ENCODE measurements at places on chromosomes 7 and 10.
A peak's percentile ranks its signal among the peaks of the same experiment; 100 is the strongest.

- peak; percentile 10 for DNase-seq
Observed at GRCh38 chr10:108469940-108470339, 1305.4 kb upstream of the SORCS1 start.

DNA sequence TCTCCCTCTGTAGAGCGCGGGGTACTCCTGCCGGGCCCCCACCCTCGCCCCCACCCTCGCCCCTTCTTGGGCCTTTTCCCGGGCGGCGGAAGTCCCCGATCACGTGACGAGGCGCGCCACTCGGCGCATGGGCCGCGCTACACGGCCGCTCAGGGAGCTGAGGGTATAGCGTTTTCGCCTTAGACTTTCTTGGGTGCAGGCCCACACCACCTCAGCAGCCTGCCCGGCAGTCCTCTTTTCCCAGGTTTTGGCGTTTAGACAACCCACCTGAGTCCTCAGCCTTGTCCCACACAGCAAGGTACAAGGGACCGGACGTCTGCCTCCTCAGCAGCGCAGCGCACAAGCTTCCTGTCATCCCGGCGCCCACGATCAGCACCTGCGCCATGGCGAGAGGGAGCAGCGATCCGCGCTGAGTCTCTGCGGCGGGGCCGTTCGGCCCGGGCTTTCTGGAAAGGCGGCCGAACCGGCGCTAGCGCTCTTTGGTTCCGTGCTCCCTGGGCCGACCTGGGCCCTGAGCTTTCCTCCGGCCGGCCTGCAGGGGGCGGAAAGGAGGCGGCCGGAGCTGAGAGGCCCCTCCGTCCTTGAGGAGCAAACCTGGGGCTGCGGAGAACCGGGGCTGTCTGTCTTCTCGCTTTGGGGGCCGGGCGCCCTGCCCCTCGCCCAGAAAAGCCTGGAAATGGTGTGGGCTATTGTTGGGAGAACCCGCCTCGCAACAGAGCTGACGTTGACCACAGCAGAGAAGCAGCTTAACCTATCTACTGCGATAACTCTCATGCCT lies at the start of gene RNLS:
Gene RNLS (minus strand): TSS at position 513 of the 778 bp plus-strand sequence.
- DNase-seq, result peak; percentile 52

- DNase-seq, result no peak
Observed at GRCh38 chr10:46234431-46235060, 52.3 kb upstream of the ANTXRL start.

DNA sequence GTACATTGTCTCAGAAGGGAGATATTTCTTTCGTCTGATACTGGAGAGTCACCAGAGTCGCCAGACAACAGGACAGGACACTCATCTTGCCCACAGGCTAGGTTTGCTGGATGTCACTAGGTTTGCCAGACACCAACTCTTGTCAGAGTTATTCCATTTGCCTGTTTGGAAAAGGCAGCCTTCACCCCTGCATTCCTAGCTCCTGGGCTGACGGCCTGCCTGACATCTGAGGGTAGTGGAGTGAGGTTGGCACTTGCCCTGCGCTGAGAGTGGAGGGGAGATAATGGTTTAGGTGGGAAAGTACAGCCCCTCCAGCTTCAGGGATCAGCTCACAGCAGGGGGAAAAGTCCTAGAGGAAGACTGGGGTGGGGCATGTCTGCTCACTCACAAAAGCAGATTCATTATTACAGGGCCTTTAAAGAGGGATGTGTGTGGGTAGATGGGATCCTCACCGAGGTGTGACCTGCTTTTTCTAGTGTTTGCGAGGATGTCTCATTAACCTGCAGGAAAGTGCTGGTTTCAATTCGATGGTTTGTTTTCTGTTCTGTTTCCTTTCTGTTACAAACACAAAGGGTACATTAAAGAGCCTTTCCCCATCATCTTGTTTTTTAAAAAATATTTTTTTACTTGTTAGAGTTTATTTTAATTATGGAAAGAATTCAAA lies 79.3 kb upstream of the TNS3 start:
- DNase-seq, result no peak

GRCh38 chr7:117955046-117955445 lies 81.8 kb upstream of the CTTNBP2 start:
- DNase-seq, result no peak

DNA sequence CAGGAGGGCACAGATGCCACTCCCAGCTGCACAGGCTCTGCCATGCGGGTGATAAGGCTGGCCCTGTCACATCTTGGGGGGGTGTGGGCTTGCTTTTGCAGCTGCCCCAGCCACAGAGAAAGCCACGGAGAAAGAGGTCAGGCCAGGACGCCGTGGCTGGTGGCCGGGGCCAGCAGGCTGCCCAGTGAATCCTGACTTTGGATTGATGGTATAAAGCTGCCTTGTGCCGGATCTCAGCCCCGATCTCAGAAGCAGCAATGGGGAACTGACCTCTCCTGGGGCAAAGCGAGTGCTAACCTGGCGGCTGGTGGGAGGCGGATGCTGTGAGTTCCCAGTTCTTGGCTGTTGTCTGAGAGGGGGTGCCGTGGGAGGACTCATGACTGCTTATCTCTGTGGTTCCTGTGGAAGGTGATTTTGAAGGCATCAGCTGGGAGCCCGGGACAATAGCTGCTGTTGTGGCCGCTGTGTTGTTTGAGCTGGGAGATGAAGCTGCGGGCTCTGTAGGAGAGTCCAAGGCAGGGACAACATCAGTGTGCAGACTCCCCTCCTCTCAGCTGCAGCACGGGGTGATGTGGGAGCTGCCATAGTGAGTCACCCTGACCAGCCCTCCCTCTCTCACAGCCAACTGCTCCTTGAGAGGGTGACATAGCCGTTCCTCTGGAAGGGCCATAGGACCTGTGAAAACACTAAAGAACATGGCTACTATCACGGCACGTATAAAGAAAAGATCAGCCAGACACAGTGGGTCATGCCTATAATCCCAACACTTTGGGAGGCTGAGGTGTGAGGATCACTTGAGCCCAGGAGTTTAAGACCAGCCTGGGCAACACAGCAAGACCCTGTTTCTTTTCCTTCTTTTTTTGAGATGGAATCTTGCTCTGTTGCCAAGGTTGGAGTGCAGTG lies 17.0 kb downstream of the IL15RA start:
- DNase-seq, result peak; percentile 34

- DNase-seq, result no peak
Observed at GRCh38 chr7:91043924-91044645, 220.1 kb upstream of the FZD1 start.

DNA sequence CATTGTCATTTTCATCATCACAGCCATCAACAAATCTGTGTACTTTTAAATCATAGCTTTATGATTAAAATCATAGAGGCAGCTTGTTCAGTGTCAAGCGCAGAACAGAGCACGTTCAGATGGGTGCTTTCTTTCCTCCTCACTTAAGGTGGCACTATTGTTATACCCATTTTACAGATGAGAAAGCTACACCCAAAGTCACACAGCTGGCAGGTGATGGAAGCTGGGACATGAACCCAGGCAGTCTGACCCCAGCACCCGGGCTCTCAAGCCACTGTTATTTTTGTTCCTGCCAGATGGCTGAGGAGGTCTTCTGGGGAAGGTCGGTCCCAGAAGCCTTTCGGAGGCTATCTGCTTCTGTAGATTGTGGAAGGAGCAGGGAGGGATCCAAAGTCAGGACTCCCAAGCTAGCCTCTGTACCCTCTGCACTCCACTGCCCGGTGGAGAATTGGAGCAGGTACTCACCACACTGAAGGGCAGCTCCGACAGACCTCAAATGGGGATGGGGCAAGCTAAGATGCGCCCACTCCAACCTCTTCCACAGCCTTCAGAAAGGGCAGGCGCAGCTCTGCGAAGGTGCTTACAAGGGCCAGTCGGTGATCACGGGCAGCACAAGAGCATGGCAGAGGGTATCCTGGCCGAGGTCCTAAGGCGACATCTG lies 610 bp downstream of the AVPI1 start:
- peak; percentile 25 for DNase-seq

- no peak for DNase-seq
Observed at GRCh38 chr7:139183251-139183650, 47.8 kb upstream of the UBN2 start.

DNA sequence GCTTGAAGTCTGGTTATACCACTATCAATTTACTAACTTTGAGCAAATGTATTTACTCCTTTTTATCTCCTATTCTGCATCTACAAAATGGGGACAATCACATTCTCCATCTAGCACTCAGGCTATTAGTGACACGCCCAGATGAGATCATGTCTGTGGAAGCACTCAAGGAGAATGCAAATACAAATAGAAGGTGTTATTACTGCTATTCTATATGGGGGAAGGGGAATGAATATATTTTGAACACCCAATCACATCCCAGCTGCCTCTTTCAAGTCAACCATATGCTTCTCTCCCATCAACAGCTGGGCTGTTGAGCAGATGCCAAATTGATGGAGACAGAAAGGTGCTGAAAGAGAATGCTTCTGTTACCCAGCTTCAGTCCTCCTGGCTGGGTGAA lies 23.5 kb downstream of the SGMS1 start:
- no peak for DNase-seq

DNA sequence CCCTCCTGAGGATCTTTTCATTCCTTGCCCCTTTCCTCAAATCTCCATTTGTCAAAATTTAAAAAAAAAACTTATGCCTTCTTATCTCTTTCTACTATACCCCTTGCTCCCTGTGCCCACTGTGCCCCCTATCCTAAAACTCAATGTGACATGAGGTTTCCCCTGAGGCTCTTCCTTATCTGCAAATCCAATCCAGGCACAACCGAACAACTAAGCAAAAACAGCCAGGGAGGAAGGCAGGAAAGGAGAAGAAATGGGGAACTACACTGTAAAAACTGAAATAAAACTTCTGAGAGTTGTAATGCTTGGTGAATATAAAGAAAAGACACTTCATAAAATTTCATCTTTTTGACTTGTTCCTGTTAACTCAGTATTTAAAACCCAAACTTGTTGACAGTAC lies 54.2 kb downstream of the CRPPA start:
- DNase-seq, result no peak

DNA sequence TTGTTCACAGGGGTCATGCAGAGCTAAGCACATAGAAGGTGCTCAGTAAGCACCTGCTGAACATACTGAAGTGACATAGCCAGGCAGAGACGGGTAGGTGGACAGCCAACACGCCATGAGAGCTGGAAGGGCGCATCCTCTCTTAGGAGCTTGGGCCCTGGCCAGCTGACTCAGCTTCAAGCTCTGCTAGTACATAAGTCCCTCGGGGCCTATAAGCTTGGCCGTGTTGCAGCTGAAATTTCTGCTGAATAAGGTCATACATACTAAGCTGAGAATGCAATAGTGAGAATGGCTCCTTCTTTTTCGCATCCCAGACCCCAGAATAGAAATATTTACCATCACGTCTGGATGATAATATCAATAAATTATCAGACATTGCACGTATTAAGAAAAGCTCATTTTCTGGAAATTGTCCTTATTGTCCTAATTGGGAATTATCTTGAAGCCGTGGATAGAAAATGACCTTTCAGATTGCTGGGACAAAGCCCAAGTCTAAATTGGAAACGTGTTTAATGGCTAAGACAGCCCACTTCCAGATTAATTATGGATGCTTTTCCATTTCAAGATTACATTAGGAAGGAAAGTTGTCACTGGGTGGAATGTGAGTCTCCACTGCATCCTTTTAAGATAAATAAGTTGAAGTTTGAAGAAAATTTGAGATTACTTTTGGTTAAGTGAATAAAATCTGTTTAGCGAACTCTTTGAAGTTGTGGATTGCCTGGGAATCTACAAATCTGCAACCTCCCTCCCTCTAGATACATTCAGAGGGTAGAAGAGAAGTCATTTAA lies 287.1 kb upstream of the C7orf33 start:
- peak; percentile 40 for DNase-seq

DNA sequence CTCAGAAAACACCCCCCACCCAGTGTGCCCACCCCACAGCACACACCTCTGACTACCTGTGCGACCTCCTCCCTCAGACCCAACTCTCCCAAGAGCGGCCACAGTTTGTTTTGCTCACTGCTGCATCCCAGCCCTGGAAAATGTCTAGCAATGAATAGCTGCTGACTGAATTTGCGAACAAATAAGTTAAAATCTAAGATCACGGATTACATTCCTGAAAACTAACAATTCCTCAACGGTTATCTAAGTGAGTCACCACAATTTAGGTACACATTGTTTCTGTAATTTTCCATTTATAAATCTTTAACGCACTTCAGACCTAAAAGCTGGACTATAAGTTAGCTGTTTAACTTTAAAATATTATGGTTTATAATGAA lies 235.2 kb downstream of the ZMYND11 start:
- no peak for DNase-seq

GRCh38 chr10:117970962-117971361 lies 75.8 kb downstream of the RAB11FIP2 start:
- DNase-seq, result no peak

- no peak for DNase-seq
Observed at GRCh38 chr7:96503597-96503996, 181.7 kb upstream of the SLC25A13 start.

DNA sequence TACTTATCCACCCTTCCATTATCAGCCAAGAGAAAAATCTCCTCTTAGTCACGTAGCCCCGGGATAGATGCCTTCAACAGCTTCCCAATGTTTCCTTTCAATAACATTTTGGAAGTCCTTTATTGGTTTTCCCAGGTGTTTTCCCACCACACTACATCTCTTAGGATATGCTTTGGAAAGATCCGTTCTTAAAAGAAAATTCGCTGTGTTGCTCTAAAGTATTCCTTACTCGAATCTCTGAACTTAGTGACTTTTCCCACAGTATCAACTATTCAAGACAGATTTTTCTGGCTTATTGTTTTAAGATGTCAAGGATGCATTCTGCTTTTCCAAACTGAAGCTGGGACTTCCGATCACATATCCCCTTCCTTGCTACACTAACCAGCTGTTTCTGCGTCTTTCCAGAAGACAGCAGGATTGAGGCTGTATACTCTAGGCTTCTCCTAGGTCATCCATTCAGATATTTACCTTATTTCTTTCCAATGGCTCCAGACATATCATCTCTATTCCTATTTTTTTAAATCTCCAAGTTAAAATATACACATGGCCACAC lies 36.5 kb upstream of the SVIL start:
- no peak for DNase-seq

- no peak for DNase-seq
Observed at GRCh38 chr10:130233426-130233825, 97.2 kb downstream of the GLRX3 start.

DNA sequence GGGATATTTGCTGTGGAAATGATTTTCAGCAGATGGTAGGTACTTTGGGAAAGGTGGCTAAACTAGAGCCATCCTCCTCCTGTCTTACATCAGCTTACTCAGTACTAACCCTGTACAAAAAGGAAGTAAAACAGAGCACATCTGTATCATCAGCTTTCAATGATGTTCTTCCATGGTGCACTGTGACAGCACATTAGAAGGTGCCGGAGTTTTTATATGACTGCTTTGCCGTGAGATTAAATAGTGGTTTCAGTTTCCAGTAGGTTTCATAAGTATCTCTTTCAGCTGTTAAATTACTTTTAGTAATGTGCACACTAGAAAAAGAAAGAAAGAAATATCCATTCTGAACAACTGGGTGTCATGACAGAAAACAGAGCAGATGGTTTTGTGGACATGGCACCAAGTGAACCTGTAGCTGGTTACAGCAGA lies 86.5 kb downstream of the ARID5B start:
- DNase-seq, result no peak
